Stimulated activated CD8-positive, alpha-beta memory T cell treated with anti-CD3 and anti-CD28 coated beads, Interleukin-4, amount 100 ng/mL, for 1 hour (primary cell): ENCODE measurements at places on chromosomes 2 and 18.
A peak's percentile ranks its signal among the peaks of the same experiment; 100 is the strongest.

DNA sequence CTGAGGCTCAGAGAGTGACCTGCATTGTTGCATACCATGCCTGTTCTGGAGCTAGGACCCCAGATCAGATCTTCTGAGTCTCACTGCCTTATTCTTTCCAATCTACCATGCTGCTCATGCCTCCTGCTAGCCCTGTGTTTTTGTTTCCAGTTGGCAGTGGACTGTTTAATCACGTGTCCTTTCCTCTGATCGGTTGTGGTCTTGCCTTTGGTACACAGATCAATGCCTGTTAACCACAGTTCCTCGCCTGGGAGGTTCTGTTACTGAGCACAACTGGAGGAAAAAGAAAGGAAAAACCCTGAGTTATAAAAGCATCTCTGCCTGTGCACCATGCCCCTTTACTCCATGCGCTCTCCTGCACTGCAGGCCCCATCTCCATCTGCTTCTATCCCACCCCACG lies 329.1 kb downstream of the SETBP1 start:
- DNase-seq = no peak

- no peak for DNase-seq
These were observed 96.9 kb downstream of the TPO start for GRCh38 chr2:1510176-1510575.

DNA sequence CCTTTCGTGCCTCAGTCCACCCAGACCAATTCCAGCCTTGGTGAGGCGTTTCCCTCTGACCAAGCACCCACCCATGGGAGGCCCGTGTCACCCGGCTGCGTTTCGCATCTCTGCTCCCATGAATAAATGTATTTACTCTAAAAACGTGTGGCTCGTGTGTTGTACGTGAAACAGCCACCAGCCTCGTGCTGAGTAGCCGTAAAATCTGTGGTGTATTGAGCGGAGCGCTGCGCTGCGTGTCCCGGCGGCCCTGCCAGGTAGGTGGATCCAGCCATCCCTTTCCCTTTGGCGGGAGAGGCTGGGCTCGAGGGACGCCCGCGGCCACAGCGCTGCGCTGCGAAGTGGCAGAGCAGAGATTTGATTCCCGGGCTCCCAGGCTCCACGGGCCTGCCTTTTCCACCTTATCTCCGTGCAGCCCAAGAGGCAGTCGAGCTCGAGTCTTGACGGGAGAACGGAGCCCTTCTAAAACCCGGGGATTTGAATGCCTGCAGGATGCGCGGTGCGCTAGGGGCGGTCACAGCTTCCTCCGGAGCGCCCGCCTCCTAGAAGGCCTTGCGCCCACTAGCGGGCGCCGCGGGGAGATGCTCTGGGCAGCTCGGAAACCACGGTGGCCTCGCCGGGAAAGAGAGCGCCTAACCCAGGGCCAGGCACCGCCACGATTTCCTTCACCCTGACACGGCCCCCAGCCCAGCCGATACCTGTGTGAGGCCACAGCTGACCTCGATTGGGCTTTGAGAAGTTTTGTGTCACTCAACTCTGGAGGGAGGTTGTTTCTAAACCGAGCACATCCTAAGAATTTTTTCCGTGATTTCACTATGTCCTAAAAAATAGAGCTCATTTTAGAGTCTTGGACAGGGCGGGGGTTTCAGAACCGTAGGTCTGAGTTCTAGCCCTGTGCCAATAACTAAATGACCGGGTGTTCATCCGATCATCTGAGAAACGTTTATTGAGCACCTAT lies 3.9 kb upstream of the PSMD1 start:
- DNase-seq = peak; percentile 61

- DNase-seq = no peak
These were observed 31.8 kb upstream of the DLX1 start for GRCh38 chr2:172053486-172053885.

GRCh38 chr2:54610700-54611099 lies 112.8 kb upstream of the EML6 start:
- DNase-seq = no peak

- DNase-seq = no peak
These were observed 824 bp upstream of the VPS54 start for GRCh38 chr2:64019975-64020528.

GRCh38 chr18:41928581-41928980 lies 26.5 kb upstream of the PIK3C3 start:
- no peak for DNase-seq

- DNase-seq = no peak
These were observed 11.4 kb downstream of the HK2 start for GRCh38 chr2:74845217-74845751.

DNA sequence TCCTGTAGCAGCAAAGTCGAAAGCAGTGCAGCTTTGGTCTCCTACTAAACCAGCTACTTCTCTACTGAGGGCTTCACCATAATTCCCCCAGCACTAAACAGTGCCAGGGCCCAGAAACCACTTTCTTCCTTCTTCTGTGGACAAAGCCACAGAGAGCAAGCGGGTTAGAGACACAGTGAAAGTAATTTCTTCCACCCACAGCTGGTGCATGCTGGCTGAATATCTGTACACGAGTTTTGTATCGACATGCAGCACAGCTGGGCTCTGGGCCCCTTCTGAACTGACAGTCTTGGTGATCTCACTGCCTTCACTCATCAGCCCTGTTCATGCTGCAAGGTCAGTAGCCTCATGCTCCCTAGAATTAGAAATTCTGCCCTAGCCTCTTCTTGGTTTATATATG lies 74.0 kb upstream of the SULT1C3 start:
- DNase-seq = no peak

- no peak for DNase-seq
These were observed 23.6 kb upstream of the STAT4 start for GRCh38 chr2:191174442-191174841.

- no peak for DNase-seq
These were observed 69.9 kb downstream of the INPP5D start for GRCh38 chr2:233130024-233130423.

DNA sequence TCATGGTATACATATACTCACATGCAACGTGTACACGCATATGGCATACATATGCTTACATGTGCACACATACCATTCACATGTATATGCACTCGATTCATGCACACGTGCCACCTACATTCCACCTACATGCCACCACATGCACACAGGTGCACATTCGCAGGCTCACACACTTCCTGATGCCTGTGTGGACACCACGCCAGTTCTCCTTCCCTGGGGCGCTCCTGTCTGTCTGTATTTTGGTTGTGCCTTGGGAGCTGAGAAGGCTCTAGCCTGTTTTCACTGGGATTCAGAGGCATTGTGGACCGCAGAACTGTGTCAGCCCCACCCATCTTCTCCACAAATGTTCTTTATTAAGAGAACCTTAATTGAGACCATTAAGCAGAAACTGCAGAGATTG lies 96.6 kb upstream of the CTDP1 start:
- DNase-seq = no peak

GRCh38 chr2:226698671-226699070 lies 100.9 kb downstream of the IRS1 start:
- DNase-seq = no peak

DNA sequence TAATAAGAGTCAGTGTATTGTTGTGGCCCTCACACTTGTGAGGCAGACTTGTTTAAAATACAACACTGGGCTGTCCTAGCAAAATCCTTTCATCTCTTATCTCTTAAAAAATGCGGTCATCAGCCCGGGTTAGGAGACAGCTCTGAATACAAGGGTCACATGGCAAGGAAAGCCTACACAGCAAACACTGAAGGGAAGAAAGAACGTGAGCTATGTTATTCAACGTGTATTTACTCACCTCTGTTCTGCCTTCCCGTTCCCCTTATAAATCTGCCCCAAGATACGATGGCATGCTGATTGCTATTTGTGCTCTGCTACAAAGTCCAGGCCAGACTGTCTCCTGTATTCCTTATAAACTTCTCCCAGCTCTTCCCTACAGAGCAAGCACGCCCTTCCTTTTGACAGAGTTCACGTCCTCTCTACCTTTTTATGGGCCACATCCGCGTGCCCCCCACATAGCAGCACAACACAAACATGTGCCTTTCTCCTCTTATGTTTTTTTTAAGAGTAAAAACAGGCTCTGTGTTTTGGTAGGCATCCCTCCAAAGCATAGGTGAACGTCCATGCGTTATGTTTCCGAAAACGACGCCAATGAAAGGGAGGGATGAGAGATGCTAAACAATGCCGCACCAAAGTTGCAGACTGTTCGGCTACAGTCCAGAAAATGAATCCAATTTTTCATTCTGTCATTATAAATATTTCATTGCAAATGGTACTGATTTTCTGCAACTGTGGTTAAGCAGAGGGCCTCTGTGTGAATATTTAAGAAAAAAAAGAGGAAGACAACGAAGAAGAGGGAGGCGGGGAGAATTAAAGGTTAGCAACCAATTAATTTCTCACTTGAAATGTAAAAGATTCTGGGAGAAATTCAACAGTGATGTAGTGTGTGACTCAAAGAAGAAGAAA lies 274.7 kb downstream of the ZNF521 start:
- DNase-seq = no peak

DNA sequence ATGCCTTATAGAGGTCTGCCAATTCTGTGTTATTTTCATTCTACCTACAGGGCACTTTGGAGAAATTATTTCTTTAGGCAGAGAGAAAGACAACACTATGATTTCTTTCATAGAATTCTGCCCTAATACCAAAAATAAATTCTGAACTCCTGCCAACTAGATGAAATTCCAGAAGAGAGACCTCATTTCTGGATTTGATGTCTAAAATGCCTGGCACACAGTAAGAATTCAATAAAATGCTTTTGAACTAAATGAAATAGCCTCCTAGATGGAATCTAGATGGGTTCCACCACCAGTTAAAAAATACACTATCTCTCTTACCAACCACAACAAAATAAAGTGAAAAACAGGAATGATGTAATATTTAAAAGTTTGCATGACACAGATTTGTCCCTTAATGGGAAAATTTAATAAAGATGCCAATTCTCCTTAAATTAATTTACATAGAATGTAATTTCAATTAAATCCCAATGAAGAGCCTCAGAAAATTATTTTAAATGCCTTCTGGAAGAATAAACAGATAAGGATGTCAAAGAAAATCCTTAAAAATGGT lies 75.0 kb downstream of the OSBPL1A start:
- no peak for DNase-seq

GRCh38 chr2:238716171-238716570 lies 131.7 kb upstream of the TWIST2 start:
- no peak for DNase-seq

- no peak for DNase-seq
These were observed 125.3 kb downstream of the TWIST2 start for GRCh38 chr2:238973038-238973739.

DNA sequence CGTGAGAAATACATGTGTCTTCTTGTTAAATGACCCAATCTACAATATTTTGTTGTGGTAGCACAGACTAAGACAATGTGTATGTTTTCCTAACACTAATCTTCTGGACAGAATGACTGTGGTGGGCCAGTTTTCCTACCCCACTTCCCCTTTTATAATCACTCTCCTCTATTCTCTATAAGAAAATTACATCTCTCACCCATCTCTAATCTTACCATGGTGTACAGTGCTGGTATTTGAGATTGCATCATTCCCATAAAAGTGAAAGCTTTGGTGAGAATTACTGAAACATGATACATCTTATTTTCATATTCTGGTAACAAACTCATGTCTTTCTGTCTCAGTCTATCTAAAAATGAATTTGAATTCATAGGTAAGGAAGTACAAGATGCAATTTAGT lies 40.5 kb downstream of the CAVIN2 start:
- DNase-seq = no peak

GRCh38 chr2:195898505-195899191 lies 170.0 kb downstream of the DNAH7 start:
- no peak for DNase-seq

- DNase-seq = no peak
These were observed 216.9 kb upstream of the PARD3B start for GRCh38 chr2:204328373-204328772.

- DNase-seq = peak; percentile 17
These were observed 604 bp downstream of the RALBP1 start for GRCh38 chr18:9475643-9476591.

- DNase-seq = peak; percentile 4
These were observed 749 bp downstream of the STK25 start for GRCh38 chr2:241507430-241508239.

- no peak for DNase-seq
These were observed 107.2 kb upstream of the CAPN13 start for GRCh38 chr2:30914456-30914855.

DNA sequence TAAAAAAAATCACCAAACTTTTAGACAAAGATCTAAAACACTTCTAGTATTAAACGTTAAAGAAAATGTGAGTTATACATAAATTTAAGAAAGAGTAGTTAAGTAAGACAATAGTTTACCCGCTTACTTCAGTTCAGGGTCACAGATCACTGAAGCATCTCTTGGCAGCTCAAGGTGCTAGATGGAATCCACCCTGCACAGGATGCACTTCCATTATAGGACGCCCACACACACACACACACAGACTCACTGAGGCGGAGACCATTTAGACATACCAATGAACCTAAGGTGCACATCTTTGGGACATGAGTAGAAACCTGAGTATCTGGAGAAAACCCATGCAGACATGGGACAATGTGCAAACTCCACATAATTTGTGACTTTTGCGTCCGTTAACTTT lies 630.6 kb upstream of the ZNF804A start:
- DNase-seq = no peak

- no peak for DNase-seq
These were observed 1.2 kb downstream of the CFLAR start for GRCh38 chr2:201116959-201117734.

GRCh38 chr2:157935378-157935906 lies 59.3 kb upstream of the ACVR1 start:
- DNase-seq = no peak

DNA sequence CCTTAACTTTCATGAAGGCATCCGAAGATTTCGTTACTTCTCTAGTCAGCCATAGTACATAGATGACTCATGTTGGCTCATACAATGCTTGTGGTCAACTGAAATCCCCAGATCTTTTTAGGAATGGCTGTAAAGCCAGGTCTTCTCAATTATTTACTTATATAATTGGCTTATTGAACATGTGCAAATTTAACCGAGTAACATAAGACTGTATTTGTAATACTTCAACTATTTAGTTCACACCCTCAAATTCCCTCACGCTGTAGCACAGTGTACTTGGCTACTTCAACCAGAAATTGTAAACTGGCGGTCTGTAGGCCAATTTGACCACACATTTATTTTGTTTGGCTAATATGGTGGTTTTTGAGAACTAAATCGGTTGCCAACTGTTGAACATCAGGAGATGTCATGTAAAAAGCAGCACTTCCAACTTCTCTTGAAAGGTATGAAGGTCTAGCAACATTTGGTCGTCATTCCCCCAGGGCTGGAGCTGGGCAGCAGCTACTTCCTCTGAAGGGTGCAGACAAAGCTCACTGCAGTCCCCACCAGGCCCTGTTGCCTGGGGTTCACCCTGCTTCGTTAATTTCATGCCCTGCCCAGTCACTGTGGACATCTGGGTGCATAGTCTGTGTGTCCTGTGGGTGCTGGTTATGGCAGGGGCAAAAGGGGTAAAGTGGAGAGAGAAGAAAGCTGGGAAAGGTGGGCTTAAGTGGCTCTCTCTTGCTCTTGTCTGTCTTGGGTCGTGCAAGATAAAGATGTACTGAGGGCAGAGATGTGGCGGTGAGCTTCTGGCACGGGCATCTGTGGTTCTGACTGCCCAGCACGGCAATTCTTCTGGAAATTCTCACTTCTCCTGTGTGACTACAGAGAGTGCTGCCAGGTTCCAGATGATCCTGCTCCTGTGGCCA lies 3.2 kb upstream of the SH3RF3 start:
- DNase-seq = no peak

- no peak for DNase-seq
These were observed 25.0 kb upstream of the SLC14A2 start for GRCh38 chr18:45590036-45590886.

- no peak for DNase-seq
These were observed 1118.3 kb upstream of the DDX18 start for GRCh38 chr2:116696223-116696622.

GRCh38 chr2:241656190-241656741 lies 18.8 kb downstream of the ATG4B start:
- no peak for DNase-seq
